Stimulated activated naive B cell treated with anti-CD40 and anti-IgM and Interleukin-4, amounts not matched to agents 10 μg/mL and 1 μg/mL and 100 μg/mL, for 72 hours (primary cell): ENCODE measurements at places on chromosomes 5 and 9.

DNA sequence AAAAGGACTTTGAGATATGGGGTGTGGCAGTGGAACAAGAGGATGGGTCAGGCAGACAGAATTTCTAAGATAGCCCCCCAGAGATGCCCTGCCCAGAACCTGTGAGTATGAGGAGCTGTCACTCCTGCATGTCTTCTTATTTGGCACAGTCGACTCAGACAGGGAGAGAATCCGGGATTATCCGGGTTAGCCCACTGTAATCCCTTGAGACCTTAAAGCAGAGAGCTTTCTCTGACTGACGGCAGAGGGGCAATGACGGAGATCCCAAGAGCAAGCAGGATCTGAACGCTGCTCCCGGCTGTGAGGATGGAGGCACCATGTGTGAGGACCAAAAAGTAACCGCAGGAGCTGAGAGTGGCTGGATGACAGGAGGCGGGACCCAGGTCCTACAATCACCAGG lies 8.8 kb upstream of the NHP2 start:
- no peak for DNase-seq

- DNase-seq, result no peak
These were observed 90.7 kb upstream of the PITX1 start for GRCh38 chr5:135124724-135125123.

DNA sequence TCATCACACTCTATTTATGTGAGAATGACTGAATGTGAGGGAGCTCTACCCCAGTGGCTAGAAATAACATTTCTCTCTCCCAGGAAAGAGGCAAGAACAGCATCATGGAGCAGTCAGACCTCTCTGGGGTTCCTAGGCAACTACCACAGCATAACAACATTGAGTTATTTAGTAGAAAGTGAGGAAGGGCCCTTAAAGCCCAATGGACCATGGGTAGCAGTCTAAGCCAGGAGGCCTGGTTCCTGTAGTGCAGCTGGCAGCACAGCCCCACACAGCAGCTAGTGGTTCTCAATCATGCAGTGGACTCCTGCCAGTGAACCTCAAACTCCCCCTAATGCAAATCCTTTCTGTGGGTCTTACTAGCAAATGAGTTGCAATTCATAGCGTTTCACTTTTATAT lies 55.3 kb downstream of the SPEF2 start:
- DNase-seq, result peak; percentile 6

GRCh38 chr9:132970324-132971062 lies 8.0 kb upstream of the GFI1B start:
- no peak for DNase-seq

GRCh38 chr9:114652776-114653555 lies 4.6 kb downstream of the TEX53 start:
- DNase-seq, result no peak

GRCh38 chr9:77916410-77916819 lies 115.2 kb downstream of the GNAQ start:
- DNase-seq, result no peak

GRCh38 chr5:113507601-113508000 lies 5.9 kb upstream of the YTHDC2 start:
- no peak for DNase-seq

GRCh38 chr9:36037549-36038122 lies 923 bp downstream of the RECK start:
- DNase-seq, result no peak

DNA sequence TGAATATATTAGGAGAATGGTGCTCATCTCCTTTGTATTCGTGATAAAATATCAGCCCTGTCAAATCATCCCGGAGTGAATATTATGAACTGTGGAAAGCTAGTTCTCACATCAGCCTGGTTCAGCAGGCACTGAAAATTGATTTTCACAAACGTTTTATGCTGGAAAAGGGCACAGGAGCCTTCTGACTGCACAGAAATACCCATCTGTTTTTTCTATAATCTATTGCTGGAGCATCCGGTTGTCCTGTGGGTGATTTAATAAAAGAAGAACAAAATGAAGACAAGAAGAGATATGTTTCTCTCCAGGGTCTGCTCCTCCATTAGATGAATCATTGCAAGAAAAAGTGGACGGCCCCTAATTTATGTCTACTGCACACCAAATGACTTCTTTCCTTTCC lies 85.3 kb downstream of the PRLR start:
- no peak for DNase-seq

DNA sequence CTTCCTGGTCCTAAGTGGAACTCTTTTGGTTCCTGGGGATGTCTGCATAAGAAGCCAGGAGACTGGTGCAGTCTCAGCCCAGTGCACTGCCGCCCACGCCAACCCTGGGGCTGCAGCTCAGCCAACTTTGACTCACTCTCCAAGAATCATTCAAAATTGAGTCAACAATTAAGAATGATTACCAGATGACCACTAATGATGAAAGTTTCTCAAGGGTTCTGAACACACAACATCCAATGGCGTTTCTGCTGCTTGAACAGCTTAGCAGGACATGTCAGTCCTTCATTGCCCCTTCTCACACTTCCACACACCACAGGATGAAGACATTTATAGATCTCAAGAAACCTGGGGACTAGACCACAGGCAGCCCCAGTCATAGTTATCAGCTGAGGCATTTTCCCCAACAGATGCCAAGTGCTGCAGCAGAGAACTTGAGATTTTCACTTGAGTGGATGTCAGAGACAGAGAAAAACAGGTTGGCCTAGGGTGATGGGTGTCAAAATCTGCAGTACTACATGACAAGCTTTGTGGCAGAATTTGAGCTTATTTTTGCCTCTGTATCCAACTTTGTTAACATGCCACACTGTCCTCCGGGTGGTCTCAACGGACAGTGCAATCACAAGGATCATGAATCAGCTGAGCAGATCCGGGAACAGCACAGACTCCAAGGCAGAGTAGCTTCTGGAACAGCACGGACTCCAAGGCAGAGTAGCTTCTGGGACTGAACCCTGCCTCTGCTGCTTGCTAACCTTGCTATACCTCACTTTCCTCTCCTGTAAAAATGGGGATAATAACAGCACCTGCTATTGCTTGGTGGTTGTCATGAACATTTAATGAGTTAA lies 356.1 kb downstream of the SPOCK1 start:
- no peak for DNase-seq

- no peak for DNase-seq
These were observed 20.9 kb upstream of the HMCN2 start for GRCh38 chr9:130244548-130245165.

DNA sequence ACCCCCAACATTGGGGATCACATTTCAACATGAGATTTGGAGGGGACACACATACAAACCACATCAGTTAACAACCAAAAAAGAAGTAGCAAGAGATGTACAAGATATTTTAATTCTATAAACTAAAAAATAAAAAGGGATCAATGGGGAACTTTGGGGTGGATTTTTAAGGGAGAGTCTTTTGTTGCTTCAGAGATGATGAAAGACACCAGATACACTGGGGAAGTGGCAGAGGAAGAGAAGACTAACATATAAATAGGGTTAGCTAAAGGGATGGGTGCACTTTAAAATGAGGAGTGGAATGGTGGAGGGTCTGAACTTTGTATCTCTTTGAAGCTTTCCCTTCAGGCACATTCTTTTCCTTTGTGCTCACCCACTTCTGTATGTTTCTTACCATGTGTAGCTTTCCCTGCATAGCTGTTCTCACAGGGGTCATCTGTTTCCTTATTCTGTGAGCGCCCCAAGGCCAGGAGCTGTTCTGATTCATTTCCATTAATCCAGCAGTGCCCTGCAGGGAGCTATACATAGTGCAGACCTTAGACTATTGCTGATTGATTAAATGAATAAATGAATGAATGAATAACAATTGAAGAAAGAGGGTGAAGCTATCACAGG lies 531.6 kb upstream of the KLF4 start:
- DNase-seq, result no peak

DNA sequence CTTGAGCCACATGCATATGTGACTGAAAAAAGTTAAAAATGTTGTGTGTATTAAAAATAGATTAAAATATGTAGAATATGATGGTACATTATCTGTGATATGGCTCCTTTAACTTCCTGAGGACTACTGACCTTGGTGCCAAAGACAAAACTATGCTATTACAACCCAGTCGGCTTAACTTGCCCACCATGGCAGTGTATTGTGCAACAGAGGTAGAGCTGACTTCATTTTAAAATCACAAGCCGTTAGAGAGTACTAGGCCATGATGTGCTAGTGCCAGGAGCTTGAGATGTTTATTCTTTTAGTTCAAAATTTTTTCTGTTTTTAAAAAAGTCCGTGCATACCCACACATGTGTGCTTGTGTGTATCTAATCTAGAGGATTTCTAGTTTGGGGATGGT lies 46.3 kb downstream of the NAA35 start:
- DNase-seq, result no peak

DNA sequence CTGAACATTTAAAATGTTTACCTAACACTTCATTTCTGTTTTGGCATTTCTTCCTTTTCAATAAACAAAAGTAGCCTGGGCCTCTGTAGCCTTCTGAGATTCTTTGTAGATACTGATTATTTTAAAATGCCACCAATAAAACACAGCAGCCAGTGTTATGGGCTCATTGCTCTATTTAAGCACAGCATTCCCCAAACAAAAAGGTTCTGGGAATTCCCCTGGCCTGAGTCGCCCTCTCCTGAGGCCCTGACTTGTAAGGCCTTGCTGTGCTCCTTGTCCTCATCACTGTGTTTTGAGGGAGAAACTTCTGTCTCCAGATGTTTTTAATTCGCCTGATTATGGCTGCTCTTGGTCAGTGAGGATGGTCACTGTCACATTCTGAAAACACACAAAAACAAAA lies 33.0 kb upstream of the CTXN3 start:
- no peak for DNase-seq

GRCh38 chr9:78296201-78296892 lies 578 bp upstream of the PSAT1 start:
- DNase-seq, result no peak

DNA sequence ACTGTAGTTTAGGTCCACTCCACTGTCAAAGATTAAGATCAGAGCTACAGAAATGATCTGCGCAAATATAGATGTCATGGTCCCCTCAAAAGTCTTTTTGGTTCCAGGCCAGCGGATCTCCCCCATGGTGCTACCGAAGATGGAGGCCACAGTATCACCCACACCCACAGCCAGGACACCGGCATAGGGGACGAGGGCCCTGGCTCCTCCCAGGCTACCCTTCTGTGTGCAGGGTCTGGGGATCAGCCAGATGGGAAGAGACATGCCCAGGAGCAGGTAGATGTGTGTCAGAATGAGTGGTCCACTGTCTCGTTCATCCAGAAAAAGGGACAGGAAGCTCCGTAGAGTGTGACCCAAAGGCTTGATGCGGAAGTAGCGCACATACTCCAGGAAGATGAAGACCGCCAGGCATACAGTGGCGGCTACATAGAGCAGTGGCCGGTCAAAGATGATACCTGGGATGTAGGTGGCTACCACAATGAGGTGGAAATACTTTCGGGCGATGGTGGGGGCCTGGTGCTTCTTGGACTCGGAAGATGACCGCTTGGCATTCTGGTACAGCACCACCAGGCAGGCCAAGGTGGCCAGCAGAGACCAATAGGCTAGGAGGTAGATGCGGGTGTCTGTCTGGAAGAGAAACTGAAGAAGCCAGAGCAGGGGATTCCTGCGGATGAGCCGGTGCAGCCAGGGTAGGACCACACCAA lies 1.5 kb downstream of the DOLK start:
- no peak for DNase-seq

GRCh38 chr5:54902791-54903473 lies 82.5 kb downstream of the ESM1 start:
- peak; percentile 63 for DNase-seq

DNA sequence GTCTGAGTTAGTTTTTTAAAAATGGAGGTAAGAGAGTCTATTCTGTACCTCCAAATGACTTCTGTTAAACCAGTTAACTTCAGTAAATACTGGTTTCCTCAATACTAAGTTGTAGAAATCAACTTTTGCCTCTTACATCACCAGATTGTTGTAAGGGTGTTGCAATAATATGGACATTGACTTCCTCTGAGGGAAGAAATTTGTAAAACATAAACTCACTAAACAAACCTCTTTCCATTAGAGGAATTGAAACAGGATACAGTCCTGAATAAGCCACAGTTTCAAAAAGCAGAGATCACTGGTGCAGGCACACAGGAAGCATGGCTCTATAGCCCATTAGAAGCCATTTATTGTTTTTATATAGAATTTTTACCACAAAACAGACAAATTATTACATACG lies 32.7 kb upstream of the SLCO6A1 start:
- no peak for DNase-seq

- DNase-seq, result no peak
These were observed 77.3 kb downstream of the LRSAM1 start for GRCh38 chr9:127528422-127529251.

- DNase-seq, result no peak
These were observed 177.2 kb upstream of the PITX1 start for GRCh38 chr5:135211083-135211790.

- no peak for DNase-seq
These were observed 20.9 kb downstream of the C9orf57 start for GRCh38 chr9:72039532-72039931.

GRCh38 chr9:1619915-1620710 lies 395.0 kb upstream of the SMARCA2 start:
- DNase-seq, result no peak

DNA sequence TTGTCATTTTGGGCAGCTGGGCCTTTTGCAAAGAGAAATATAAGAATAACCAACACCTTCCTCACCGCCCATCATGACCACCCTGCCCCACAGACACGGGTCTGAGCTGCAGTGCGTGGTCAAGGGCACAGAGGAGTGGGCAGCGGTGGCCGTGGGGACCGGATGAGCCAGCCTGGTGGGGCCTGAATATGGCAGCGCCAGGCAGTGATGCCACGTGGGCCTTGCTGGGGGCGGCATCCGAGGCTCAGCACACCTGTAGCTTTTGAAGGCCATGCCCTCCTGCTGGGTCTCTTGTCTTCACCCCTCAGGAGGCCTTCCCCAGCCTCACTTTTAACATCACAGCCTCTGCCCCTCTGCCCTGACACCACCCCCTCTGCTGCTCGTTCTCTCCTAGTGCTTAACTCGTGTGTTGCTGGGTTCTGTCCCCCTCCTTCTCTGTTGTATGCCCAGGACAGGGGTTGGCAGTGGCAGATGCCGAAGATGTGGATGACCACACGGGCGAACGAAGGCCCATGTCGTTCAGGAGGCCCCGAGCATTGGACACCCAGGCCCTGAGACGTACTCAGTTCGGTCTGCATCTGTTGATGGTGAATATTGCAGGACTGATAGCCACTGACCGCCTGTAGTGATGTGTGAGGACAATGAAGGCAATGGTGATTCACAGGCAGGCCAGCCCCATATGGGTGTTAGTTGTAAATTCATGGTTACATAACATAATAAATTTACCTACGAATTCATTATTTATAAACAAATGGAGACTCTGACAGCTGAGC lies 46.0 kb downstream of the AHRR start:
- DNase-seq, result no peak

- no peak for DNase-seq
These were observed 219.0 kb upstream of the CDH12 start for GRCh38 chr5:23072179-23072578.
